T-helper 22 cell (primary cell): ENCODE measurements at places on chromosomes 6 and 20.

DNA sequence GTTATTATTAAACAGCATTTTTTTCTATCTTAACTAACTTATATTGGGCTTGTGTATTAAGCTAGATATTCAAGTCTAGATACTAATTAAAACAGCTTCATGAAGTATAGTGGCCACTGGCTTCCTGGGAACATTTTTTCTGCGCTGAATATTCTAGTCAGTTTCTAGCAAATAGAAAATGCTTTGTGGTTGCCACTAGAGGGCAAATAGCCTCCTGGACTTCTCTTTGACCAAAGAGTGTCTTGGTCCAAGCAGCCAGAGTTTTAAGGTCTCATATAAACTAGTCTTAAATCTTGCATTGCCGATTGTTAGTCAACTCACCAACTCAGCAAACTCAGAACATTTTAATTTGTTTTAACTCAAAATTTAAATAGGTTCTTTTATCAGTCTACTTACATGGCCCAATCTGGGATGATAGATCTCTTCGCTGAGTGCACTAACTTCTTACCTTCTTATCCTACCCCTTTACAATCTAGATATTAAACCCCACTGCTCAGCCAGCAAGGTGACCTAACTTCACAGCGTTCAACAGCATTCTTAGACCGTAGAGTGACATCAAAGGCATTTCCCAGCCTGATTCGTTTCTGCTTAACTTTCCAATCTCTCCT, 24.6 kb upstream of the ID4 start:
- no peak for DNase-seq

GRCh38 chr6:84260196-84260595, 32.8 kb upstream of the CEP162 start:
- DNase-seq: no peak

DNA sequence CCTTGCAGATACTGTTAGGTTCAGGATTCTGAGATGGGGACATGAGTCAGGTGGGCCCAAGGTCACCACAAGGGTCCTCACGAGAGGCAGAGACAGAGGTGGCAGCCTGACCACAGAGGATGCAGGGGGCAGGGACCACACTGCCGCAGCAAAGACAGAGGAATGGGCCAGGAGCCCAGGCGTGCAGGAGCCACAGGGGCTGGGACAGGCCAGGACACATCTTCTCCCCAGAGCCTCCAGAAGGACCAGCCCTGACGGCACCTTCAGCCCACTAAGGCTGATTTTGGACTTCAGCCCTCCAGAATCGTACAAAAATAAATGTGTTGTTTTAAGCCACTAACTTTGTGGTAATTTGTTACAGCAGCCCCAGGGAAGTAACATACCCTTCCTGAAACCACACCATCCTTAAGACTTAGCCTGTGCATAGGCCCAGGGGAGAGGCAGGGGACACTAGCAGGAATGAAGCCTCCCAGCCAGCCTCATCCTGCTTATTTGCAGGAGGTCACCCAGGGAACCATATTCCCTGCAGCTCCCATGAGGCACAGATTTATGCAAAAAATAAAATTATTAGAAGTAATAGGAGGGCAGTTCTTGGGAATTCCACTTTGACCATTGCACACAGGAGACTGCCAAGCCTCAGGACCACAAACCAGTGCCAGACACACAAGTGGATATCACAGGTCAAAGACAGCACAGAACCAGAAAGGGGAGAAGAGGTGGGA, 119.3 kb upstream of the CST7 start:
- no peak for DNase-seq

DNA sequence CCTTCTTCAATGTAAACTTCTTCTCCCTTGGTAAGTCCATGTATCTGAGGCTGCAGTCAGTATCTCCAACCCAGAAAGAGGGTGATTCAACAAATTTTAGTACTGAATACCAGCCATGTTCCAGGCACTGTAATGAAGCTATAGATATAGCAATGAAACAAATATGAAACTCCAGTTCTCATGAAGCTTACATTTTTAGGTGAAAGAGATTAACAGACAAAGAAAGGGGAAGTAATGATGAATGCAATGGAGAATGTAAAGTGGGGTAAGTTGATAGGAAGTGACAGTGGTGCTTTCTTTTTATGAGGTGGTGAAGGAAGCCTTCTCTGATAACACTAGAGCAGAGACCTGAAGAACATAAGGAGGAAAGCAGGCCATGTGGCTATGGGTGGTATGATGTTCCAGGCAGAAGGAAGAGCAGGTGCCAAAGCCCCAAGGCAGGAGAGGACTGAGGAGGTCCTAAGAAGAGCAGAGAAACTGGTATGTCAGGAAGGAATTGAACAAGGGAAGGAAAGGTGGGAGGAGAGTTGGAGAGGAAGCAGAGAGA, 143.6 kb downstream of the TFAP2B start:
- no peak for DNase-seq

DNA sequence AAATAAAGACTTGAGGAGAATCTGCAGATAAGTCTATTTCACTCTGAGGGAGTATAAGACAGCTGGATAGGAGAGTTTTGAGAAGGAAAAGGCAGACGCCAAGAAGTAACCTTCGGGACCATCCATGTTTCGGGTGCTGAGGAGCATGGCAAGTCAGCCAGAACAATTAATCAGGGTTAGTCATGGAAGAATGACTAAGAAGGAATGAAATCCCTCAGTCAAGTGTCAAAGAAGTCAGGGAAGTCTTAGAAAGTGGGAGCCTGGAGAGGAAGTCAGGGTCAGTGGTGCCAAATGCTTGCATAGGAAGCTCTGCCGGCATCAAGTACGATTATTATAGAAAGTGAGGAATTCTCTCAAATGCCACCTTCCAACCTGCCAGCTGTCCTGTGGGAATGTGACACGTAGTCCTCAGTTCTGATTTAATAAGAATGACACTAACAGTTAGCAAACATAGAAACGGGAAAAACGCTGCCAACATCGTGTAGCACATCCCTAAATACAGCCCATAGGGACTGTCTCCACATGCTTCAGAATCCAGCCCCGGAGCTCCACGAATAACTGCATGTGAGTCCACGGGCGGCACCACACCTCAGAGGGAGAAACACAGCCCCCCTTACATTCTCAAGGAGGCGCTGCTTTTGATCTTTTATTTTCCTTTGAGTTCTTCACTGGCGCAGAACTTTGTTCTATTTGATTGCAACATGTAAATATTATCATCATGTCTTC, 602.7 kb downstream of the PRKN start:
- DNase-seq: no peak

DNA sequence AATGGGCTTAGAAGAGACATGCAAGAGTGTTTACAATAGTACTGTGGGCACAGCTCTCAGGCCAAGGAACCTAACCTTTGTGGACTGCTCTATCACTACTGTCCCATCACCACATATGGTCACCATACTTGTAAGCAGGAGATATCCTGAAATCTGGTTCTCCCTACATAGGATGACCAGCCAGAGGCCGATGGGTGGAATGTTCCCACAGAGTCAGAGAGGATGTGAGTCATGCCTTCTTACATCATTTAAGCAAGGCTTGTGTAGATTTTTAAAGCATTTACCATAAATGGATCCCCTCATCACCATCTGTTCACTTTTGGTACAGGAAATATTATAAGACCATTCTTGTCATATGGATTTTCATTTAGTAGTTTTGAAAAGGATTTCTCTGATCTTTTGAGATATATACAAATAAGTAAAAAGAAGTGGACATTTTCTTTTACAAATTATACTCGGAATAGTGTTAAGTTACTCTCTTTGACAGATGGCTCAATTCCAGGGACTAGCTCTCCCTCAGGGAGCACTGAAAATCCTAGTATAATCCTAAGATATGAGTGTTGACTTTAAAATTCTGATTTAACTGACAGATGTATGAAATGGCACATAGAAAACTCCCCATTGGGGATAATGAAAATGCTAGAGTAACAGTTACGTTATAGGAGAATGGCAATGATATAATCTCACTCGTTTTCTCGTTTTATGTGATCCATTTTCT, 6.6 kb downstream of the HTR1B start:
- no peak for DNase-seq

DNA sequence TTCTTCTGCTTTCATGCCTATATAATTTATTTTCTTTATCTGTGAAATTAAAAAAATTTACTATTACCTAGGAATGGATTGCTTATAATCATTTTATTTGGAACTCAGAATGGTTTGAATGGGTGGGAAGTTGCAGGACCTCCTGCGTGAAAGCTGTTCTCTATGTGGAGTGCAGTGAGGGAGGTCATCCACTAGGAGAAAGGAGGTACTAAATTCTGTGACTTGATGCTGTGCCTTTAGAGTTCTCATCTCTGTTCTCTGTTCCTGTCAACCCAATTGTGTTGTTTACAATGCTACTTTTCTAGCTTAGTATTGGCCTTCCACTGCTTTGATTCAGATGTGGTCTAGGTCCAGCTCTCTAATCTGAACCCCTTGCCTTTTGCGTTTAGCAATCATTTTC, 65.0 kb upstream of the HIVEP1 start:
- no peak for DNase-seq

DNA sequence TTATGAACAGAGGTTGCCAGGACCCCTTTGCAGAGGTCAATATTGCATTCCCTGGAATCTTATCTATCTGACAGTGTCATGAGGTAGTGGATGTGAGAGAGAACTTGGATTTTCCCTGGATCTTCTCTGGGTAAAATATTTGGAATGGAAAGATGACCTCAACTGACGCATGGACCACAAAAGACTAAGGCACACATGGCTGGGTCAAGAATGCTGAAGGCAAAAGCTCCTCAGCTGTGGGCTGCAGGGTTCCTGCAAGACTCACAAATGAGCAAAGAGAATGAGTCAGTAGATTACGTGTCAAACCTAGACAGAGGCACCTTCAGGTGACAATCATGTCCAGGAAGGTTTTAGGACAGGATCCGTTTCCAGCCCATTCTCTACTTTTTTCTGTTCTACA, 484.0 kb downstream of the C6orf118 start:
- DNase-seq: no peak

DNA sequence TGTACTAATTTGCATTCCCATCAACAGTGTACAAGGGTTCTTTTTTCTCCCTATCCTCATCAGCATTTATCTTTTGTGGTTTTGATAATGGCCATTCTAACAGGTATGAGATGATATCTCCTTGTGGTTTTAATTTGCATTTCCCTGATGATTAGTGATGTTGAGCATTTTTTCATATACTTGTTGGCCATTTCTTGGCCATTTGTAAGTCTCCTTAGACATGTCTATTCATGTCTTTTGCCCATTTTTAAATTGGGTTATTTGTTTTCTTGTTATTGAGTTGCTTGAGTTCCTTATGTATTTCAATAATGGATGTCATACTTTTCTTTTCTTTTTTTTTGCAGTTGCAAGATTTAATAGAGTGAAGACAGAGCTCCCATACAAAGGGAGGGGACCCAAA, 17.8 kb downstream of the FOXQ1 start:
- DNase-seq: no peak
